A549 (cell line): ENCODE measurements at places on chromosomes 2 and 18. TPM values are rescaled to one million over a fixed set of nuclear protein-coding genes. Genes with fewer than 3 reads are reported as not detected.

- no peak for DNase-seq
Measured at GRCh38 chr2:207255565-207256470, 90.1 kb upstream of the KLF7 start.

GRCh38 chr2:152466041-152466440, 131.1 kb downstream of the FMNL2 start:
- DNase-seq, result peak; percentile 43

- DNase-seq, result no peak
Measured at GRCh38 chr2:153311432-153311831, 167.1 kb downstream of the RPRM start.

- DNase-seq, result no peak
Measured at GRCh38 chr2:112712465-112712864, 8.4 kb upstream of the NT5DC4 start.

- peak; percentile 67 for DNase-seq
Measured at GRCh38 chr2:171160956-171161740, 455 bp upstream of the TLK1 start.

DNA sequence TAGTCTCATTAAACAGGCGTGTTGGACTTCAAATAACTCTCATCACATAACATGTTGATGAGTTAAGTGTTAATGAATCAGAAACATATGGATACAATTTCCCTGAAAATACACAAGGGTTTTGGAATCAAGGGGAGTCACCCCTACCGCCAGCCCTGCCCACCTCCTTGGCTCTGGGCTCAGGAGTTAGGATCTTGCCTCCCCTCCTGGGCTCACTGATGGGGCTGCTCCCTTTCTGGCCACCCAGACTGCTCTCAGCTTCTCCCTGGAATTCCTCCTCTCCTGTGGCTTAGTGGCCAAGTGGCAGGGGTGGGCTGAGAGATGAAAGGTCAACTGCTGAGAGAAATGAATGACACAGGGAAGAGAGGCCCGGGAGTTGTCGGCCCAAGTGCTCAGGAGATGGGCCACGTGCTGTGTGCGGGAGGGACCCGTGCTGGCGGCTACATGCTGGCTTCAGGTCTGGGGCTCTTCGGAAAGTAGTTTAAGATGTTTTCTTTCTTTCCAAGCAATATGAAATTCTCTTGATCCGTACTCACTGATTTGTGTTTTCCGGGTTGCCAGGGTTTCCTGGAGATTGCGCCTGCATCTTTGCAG, 55.8 kb upstream of the TNP1 start:
- DNase-seq, result no peak

GRCh38 chr2:119772767-119773166, 13.0 kb downstream of the PTPN4 start:
- DNase-seq, result no peak

DNA sequence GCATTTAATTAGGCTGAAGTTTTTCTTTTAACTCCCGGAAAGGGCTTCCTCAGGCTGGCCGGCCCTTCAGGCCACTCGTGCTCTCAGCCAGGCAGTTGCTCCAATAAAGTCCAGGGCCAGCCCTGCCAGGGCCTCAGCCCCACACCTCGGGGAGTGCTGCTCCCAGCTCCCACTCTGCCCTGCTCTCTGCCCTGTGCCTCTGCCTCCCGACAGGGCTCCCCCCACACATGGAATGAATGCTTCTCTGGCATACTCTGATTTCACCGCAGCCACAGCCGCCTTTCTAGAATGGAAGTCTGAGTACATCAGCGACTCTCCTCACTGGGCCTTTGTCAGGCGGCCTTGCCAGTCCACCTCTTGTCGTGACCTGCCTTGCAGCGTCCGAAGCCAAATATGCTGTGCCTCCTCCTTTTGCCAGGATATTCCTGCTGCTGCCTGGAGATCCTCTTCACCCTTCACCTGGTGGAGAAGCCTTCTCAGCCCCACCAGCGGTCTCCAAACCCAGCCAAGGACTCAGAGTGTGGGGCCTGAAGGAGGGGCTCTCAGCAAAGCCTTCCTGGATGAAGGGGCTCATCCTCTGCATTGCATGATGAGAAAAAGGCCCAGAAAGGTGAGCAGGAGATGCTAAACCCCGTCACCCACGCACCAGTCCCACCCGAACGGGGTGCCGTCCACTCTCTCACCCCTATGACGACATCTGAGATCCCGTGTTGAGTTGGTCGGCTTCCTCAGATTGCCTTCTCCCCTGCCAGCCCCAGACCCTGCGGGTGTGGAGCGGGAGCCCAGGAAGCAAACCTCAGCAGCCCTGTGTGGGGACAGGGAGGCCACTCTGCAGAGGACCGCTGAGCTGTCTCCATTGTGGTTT, 472.7 kb upstream of the HS6ST1 start:
- DNase-seq, result no peak

- DNase-seq, result peak; percentile 34
Measured at GRCh38 chr2:73232403-73233153, 461 bp downstream of the PRADC1 start.

DNA sequence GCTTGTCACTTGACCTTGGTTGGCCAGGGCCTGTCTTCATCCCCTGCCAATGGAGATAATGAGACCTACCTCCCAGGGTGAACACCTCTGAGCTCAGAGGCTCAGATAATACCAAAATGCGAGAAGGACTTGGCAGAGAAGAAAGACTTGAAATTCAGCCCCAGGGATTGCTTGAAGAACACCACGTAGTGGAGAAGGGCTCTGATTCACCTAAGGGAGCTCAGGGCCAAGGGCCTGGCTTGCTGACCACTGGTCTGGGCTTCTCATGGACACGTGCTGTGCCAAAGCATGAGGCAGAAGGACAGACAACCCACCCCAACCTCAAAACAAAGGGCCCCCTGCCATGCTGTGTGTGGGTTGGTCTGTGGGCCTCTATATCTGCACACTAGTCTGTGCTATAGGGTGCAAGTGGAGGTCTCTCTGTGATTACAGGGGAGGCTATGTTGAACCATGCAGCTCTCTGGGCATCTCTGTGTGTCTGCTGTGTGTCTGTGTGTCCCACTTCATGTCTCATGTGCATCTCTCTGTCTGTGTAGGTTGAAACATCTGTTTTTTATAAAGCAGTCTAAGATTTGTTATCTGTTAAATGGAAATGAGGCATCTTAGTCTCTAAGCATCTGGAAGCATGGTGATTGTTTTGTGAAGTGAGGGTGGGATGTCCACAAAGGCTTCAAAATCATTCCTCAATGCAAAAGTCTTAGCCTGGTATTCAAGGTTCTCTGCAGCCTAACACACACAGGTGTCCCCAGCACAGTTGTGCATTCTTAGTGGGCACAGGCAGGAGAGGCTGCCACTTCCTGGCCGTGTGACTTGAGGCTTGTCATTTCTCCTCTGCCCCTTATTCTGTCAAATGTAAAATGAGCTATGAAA, 61.0 kb upstream of the EPAS1 start:
- no peak for DNase-seq

DNA sequence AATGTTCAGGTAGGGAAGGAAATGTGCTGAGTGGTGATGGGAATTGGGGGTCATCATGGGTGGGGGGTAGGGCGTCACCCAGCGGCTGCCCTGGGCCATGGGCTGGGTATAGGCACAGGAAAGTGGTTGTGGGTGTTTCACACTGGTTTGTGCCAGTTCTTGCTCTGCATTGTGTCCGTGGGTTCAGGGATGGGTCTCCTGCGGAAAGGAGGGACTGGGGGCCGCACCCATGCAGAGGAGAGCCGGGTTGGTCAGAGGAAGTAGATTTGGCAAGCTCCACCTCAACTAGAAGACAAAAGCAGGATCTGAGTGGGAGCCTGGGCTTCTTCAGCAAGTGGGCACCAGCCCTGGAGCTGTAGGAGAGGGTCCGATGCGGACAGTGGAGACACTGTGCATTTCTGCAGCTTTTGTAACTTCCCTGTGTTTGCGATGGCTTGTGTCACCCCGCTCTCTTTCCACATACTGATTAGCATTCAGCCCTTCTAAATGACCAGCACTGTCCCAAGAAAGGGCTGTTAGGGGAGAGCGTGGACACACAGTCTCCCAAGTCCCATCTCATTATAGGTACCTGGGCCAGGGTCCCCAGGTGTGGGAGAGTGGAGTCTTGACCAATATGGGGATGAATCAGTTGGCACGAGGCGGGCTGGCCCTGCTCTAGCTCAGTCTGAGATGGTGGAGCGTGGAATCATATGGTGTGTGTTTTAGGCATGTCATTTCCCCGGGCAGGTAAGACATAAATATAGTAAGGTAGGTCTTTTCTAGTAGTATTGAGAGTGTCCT, 67.2 kb downstream of the LRRFIP1 start:
- no peak for DNase-seq

DNA sequence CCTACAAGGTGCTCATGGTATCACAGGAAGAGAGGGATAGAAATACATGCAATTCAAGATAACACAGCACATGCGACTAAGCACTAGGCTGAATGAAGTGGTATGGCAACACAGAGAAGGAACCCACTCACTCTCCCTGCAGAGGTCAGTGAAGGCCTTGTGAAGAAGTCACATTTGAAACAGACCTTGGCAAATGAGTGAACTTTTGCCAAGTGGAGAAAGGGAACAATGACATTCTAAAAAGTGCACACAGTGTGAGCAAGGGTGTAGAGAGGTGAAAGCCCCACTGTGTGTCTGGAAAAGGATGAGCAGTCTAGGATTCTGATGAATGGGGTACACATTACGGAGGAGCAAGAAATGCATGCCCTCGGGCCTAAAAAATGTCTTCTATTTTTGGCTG, 23.3 kb downstream of the KLF7 start:
- no peak for DNase-seq

DNA sequence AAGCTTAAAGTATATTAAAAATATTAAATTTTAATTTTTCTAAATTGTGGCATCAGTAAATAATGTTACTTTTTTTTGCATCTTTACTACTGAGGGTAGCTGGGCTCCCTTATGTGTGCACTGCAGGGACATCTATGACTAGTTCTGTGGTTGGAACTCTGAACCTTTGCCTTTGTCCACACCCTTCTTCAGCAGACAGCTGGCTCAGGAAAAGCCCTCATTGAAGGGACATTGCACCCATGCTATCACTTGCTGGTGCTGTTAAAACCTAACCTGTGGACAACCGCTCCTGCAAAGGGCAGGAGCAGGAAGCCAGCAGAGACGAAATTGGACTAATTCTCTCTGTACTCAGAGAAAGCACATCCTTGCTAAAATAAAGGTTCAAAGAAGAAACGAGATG, 30.1 kb downstream of the MOCOS start:
- DNase-seq, result no peak

DNA sequence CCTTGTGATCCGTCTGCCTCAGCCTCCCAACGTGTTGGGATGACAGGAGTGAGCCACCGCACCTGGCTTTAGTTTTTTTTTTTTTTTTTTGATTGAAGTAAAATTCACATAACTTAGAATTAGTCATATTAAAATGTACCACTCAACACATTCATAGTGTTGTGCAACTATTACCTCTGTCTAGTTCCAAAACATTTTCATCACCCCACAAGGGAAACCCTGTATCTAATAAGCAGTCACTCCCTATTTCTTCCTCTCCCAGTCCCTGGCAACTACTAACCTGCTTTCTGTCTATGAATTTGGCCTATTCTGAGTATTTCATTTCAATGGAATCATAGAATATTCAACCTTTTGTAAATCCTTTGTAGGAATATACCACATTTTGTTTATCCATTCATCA, 123.9 kb upstream of the FAM117B start:
- no peak for DNase-seq

- no peak for DNase-seq
Measured at GRCh38 chr2:122739732-122740593, 984.5 kb downstream of the TSN start.

DNA sequence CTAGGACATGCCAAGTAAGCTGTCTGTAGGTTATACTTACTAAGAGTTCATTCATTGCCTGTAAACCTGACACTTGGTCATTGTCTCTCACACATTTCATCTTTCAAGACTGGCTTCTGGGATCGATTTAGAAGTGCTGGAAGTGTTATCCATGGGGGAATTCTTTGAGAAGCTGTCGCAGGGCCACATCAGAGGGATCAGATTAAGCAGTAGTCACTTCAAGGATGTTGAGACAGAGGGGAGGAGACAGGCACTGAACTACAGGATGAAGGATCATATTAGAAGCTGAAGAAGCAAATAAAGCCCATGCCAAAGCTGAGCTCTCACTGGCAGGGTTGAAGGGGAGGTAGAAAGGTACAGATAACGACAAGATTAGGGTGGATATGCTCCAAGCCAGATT, 49.0 kb downstream of the CDK15 start:
- DNase-seq, result no peak

DNA sequence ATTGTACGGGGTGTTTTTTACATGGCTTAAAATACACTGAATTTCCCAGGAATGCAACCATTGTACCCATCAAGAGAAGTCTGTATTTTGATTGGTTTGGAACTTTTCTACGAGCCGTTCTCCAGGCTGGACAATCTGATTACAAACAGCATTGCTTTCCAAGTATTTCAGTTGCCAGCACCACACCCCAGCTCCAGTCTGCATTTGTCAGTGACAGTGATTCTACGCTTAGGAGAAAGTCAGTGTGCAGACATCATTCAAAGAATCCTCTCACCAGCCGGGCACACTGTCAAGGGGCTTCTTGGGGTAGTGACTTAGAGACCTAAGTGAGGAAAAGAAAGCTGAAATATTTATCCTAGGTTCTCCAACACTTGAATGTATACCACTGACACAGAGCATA, 194.1 kb downstream of the ANAPC1 start:
- DNase-seq, result no peak

- no peak for DNase-seq
Measured at GRCh38 chr2:239380831-239381708, 19.8 kb downstream of the HDAC4 start.

- no peak for DNase-seq
Measured at GRCh38 chr2:74546004-74546403, 7.7 kb downstream of the LOXL3 start.

- no peak for DNase-seq
Measured at GRCh38 chr2:204732019-204732418, 186.7 kb downstream of the PARD3B start.

The SAG gene
- not detected in 3 replicates for polyA plus RNA-seq

The RTP5 gene
- polyA plus RNA-seq, result not detected in 3 replicates

The ASB18 gene
- polyA plus RNA-seq, result not detected in 3 replicates

The ZRANB3 gene
- polyA plus RNA-seq, result 6.2 to 7.8 TPM (median 7.3 TPM) in 3 replicates

The SLC11A1 gene
- 0.11 to 0.18 TPM (median 0.14 TPM) in 3 replicates for polyA plus RNA-seq

The SEH1L gene
- polyA plus RNA-seq, result 31.6 to 36.2 TPM (median 32.7 TPM) in 3 replicates

The EPC2 gene
- polyA plus RNA-seq, result 8.8 to 9.7 TPM (median 8.8 TPM) in 3 replicates

The DES gene
- 0.09 TPM in 1 of 3 replicates, not detected in the others for polyA plus RNA-seq

The DPYSL5 gene
- 6.8 to 8.3 TPM (median 8.2 TPM) in 3 replicates for polyA plus RNA-seq

The OTOS gene
- polyA plus RNA-seq, result not detected in 3 replicates

The CAPN14 gene
- 0.04 to 0.09 TPM (median 0.08 TPM) in 3 replicates for polyA plus RNA-seq

The SH3BP4 gene
- 22.6 to 25.2 TPM (median 23.4 TPM) in 3 replicates for polyA plus RNA-seq

The IL36B gene
- polyA plus RNA-seq, result not detected in 3 replicates

The UGT1A10 gene
- not detected in 3 replicates for polyA plus RNA-seq
